ENCODE measurements at places on chromosomes 2 and 18.

- no peak for DNase-seq
Observed at GRCh38 chr18:48165111-48165866, 234.8 kb upstream of the SMAD2 start.

DNA sequence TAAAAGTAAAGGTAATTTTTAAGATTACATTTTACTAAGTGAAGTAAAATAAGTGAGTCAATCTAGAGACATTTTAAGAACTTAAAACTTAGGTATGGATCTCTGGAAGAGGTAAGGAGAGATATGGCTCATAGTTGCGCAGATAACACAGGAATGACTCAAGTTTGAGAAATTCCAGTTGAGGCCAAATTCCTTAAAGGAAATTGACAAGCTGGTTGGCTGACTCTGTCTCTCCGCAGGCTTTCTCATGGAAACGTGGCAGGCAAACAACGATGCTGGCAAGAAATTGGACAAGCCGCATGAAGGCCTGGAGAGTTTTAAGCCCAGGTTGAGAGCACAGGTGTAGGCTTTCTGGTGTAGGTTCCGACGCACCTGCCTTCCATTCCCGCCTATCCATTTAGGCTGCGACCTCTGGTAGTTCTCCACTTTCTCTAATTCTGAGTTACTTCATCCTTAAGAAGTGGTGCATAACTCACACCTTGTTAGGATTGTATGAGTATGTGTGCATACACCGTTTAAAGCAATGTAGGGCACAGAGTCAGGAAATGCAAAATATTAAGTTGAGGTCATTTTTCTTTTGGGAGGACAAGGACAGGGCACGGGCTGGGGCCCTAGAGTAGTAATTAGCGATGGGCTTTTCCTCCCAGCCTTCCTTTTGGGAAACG is 589 bp upstream of the DAW1 start:
- DNase-seq: no peak

DNA sequence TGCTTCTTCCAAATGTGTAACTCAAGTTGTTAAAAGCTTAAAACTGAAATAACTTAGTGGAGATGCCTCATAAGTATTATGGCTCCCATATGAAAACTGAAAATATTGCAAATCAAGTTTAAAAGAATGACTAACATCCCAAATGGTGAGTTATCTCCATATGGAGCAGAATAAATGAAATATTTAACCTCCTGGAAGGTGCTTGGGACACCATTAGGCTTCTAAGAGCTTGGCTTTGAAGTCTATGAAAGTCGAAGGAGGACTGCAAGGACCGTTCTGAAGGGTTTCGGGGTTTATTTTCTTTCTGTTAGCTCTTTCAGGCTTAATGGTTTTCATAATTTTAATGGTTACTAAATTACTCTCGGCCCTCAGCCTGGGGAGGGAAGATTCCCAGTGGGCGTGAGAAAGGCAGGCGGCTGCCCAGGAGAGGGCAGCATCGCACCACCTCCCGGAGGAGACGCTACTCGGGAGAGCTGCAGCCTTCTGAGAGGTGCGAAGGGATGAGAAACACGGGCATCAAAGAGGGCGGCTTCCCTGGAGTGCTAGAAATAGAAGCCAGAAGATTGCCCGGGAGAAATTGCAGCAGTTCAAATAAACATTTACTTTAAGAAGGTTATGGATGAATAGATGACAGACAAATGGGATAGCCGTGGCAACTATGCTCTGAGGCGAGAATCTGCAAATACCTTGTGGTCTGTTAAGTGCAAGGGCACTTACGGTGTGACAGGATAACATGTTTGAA is 43.1 kb downstream of the MAP3K19 start:
- DNase-seq: peak; percentile 85

GRCh38 chr2:199307461-199307860 is 150.3 kb downstream of the SATB2 start:
- DNase-seq: no peak

DNA sequence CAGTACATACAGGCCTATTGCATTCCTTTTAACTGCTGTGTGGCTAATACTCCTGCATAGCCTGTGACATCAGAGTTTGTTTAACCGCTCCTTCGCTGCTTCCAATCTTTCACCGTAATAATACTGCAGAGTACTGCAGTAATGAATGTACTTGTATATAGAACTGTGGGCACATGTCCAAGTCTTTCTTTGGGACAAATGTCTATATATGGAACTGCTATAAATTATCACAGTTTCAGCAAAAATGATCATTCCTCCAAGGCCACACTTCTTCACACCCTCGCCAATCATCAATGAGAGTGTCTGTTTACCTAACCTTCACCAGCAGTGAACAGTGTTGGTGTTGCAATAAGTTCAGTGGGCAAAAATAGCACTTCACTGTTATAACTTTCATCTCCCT is 230.4 kb downstream of the SP3 start:
- DNase-seq: no peak

GRCh38 chr2:166468124-166469024 is 25.7 kb downstream of the SCN7A start:
- no peak for DNase-seq

DNA sequence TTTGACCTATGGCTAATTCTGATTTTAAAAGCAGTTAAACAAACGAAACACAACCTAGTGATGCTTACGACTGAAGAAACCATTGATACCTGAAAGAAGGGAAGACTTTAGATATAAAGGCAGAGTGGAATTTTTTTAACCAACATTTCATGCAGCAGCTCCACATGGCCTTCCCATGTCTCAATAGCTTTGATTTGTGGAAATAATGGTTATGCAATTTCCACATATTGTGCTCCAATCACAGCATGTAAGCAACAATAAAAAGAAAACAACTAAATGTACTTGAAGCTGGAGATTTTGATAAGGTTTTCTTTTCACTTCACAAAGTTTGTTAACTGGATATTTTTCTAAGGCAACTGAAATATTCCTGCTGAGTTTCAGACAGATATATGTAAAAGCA is 82.0 kb upstream of the SLC39A10 start:
- no peak for DNase-seq

- no peak for DNase-seq
Observed at GRCh38 chr2:157245846-157246764, 11.4 kb upstream of the GALNT5 start.

- DNase-seq: peak; percentile 26
Observed at GRCh38 chr2:106572541-106573450, 85.6 kb downstream of the CD8B2 start.

GRCh38 chr2:56169521-56169920 is 14.3 kb upstream of the CCDC85A start:
- no peak for DNase-seq

DNA sequence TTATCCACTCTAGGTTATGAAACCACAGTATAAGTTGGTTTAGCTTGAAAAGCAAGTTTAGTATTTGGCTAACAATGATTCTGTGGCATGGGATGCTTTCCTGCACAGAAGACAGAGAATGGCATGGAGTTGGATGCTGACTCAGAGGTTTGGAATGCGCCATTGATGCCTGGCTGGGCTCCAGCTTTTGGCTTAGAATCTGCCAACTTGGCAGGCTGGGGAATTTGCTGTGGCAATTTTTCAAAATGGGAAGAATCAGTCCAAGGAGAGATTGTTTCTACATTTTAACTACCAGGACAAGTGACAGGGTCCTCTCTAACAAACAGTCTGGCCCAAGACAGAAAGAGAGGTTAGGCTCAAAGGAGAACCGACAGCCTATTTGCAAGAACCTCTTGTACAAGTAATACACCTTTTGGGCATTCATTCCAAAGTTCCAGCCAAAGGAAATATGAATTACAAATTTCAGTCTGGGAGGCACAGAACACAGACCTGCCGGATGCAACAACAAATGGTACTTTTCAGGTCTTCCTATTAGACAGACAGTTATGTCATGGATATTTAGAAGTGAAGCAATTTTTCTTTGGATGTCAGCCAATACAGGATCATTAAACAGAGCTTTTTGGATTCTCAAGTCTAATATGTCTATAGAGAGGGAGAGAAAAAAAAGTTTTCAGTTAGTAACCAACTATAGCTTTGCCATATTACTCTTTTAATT is 1027.7 kb downstream of the TMEM182 start:
- DNase-seq: peak; percentile 14

DNA sequence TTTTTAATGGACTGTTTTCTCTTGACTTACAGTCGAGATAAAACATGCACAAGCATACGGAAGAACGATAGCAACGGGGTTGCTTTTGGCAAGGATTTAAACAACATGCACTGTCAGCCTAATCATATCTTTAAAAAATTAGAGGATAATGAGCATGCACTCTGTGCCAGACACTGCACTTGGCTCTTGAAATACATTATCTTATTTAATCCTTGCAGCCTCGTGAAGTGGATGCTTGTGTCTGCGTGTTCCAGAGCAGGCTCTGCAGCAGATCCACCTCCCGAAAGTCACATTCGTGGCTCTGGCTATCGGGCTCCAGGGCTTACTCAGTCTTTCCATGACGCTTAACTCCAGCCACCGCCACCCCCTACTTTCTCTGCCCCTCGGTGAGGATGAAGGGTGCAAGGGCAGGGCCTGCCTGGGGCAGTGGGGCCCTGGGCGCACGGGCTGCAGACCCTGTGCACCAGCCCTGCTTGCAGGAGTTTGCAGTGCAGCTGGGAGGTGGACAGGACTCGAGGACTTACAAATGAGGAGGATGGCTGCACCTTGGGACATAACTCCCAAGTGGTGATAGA is 61.7 kb downstream of the ACKR3 start:
- DNase-seq: no peak

- DNase-seq: no peak
Observed at GRCh38 chr2:162261032-162261945, 18.0 kb upstream of the FAP start.

- DNase-seq: no peak
Observed at GRCh38 chr2:171553236-171553635, 31.0 kb downstream of the CYBRD1 start.

GRCh38 chr2:144503242-144503641 is 16.7 kb downstream of the ZEB2 start:
- no peak for DNase-seq

- no peak for DNase-seq
Observed at GRCh38 chr2:47484396-47484795, 81.4 kb downstream of the MSH2 start.

GRCh38 chr2:173854840-173855239 is 110.3 kb downstream of the SP3 start:
- no peak for DNase-seq

- DNase-seq: no peak
Observed at GRCh38 chr2:12325806-12326205, 390.9 kb upstream of the TRIB2 start.

- peak; percentile 38 for DNase-seq
Observed at GRCh38 chr18:46333431-46334135, 229.4 kb downstream of the HAUS1 start.

DNA sequence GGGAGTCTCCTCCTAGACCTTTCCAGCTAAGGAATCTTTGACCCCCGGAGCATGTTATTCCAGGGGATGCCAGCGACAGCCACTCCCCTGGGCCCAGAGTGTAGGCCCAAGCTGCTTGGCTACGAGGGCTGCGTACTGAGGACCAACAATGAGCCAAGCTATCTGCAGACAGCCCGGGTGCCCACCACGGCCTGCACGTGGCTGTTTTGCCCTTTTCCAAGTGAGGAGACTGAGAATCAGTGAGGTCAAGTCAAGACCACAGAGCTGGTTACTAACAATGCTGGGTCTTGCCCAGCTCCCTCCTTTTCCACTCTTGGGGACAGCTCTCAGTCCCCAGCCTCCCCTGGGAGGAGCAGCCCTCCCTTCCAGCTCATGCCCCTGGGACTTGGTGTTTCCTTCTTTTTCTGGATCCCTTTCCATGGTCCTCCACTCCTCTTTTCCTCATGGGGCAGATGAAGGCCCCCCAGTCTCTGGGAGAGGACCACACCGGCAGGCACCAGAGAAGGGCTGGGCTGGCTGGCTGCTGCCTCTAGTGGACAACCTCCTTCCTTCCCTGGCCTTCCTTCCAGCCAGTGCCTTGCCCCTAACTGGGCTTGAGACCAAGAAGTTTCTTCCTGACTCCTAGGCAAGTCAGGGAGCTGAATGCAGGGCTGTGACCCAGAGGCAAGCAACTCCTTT is 550 bp upstream of the MALL start:
- DNase-seq: peak; percentile 47

GRCh38 chr2:17232776-17233556 is 285.3 kb downstream of the RAD51AP2 start:
- no peak for DNase-seq

GRCh38 chr2:191217580-191217979 is 27.6 kb upstream of the MYO1B start:
- DNase-seq: peak; percentile 28

GRCh38 chr2:81940266-81940955 is 1635.9 kb upstream of the LRRTM1 start:
- no peak for DNase-seq

GRCh38 chr18:46488471-46489213 is 168.4 kb downstream of the LOXHD1 start:
- DNase-seq: no peak

- no peak for DNase-seq
Observed at GRCh38 chr18:76839086-76839794, 16.9 kb downstream of the ZNF236 start.

GRCh38 chr18:71336576-71337210 is 1047.8 kb downstream of the SOCS6 start:
- no peak for DNase-seq

GRCh38 chr2:60058781-60059180 is 494.7 kb downstream of the BCL11A start:
- DNase-seq: no peak

- no peak for DNase-seq
Observed at GRCh38 chr2:38735999-38736320, 15.2 kb downstream of the SRSF7 start.

- DNase-seq: no peak
Observed at GRCh38 chr18:74507097-74507881, 11.1 kb downstream of the CNDP2 start.

- no peak for DNase-seq
Observed at GRCh38 chr18:30093376-30093775, 949.2 kb downstream of the DSC3 start.

DNA sequence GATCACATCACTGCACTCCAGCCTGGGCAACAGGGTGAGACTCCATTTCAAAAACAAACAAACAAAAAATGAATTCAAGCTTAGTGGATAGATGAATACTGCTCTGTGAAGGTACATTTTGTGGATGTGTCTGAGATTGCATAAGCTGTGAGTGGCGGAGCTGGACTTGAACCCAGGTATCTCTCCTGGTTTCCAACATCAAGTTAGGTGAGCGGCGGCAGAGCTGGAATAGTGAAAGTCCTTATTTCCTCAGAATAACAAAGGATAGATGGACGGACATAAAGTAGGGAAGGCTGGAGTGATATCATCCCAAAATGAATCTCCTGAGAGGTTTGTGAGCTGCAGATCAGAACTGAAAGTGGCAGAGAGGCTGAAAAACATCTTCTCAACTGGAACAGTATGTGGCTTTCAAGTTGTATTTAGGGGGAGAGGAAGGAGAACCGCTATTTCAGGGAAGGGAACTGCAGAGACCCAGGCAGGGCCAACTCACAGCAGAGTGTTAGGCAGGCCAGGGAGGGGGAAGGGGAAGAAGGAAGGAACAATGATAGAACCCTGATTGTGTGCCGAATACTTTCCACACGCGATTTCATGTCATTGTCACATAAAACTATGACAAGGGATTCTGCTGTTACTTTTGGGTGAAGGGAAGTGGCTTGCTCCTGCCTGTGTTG is 106.2 kb downstream of the LPIN1 start:
- no peak for DNase-seq

GRCh38 chr18:23250893-23251656 is 115.8 kb downstream of the CABLES1 start:
- DNase-seq: no peak

- DNase-seq: no peak
Observed at GRCh38 chr2:36351736-36352349, 3.7 kb upstream of the CRIM1 start.

All from HEK293T (cell line).